ENCODE measurements at places on chromosomes 5 and 9.

GRCh38 chr5:74627646-74628279 is 12.8 kb downstream of the ENC1 start:
- DNase-seq = no peak

GRCh38 chr5:6976971-6977370 is 263.7 kb downstream of the TENT4A start:
- no peak for DNase-seq

DNA sequence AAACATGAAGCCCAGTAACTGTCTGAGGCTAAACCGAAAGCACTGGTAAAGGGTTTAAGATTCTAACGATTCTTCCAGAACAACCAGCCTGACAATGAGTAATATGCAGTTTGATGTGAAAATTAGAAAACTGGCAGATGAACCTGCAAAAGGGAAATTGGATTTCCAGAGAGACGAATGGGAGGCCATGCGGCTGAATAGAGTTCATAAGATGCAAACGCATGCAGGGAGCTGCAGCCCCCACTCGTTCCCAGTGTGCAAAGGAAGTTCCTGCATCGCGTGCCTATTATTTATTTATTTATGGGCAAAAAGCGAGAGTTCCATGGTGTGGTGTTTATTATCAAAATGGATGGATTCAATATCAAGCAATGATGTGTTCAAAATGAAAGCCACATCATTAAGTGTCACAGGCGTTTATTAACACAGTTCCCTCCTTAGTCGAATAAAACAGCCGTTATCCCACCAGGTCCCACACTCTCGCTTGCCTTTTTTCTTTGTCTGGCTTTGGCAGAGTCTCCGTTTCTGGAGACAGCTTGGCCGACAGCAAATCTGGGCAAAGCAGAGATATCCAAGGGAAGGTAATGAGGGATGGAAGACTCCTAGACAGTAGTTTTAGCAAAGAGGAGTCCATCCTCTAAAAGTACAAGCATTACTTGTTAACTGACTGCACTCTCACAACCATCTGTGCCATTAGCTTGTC is 451.4 kb downstream of the KDM4C start:
- DNase-seq = no peak

DNA sequence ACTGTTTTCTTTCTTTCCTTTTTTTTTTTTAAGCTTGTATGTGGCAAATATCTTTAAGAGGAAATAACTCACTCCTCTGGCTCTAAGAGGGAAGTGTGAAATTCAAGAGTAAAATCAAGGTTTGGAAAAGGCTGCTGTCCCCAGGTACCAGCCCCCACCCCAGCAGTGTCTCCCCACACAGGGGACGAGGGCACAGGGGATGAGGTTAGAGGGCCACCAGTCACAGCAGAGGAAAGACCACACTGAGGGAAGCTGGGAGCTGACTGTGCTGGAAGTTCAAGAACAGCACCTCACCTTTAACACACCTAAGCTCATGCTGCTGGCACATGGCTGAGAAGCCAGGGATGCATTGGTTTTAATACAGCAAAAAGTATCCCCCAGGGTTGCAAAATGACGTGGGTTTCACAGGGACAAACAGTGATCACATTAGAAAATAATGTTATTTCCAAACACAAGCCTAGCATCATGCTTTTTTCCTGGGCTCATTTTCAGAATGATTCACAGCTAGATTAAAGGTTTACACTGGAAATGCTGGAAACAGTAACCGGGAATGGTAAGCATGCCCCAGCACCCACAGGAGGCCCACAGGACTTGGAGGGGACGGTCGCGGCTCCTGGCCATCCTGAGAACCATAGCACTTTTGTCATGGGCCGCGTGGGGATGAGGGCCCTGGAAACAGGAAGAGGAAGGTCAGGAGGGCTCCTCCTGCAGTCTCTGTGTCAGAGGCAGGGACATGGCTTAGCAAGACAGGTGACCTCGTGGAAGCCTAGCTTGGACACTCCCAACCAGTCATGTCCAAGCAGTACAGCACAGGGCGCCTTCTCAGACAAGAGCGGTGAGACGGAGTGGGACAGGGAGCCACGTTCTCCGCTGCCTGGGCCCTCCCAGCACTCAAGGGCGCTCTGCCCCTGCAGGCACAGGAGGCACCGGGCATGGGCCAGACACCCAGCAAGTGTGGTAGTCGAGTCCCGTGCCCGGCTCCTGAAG is 6.9 kb downstream of the LPCAT1 start:
- DNase-seq = peak; percentile 12

DNA sequence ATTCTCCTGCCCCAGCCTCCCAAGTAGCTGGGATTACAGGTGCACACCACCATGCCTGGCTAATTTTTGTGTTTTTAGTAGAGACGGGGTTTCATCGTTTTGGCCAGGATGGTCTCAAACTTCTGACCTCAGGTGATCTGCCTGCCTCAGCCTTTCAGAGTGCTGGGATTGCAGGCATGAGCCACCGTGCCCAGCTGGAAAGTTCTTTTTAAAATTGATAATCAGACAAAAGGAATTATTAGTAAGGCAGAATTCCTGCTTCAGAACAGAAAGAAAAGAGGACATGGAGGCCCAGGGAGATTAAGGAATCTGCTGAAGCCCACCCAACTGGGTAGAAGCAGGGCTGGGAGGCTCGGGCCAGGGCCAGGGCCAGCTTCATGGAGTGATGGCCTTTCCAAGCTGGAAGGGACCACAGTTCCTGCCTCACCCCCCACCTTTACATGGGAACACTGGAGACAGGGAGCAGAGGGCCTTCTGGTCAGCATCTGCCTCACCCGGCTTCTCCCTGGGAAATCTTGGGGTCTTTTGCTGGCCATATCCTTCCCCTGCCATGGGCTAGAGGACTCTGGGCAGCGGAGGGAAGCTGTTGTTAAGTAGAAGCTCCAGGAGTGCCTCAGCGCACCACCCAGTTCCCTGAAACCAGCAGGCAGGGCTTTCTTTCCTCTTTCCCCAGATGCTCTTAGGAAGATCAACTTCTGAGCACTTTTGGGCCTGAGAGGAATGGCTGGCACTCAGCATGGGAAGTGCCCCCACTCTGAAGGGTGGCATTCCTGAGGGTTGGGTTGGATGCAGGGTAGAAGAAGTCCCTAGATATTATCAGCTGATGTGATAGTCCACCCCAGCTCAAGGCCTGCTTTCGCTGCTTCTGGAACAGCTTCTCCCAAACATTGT is 70.1 kb downstream of the RGS3 start:
- DNase-seq = no peak

- DNase-seq = no peak
Observed at GRCh38 chr9:71741926-71742648, 26.2 kb downstream of the CEMIP2 start.

DNA sequence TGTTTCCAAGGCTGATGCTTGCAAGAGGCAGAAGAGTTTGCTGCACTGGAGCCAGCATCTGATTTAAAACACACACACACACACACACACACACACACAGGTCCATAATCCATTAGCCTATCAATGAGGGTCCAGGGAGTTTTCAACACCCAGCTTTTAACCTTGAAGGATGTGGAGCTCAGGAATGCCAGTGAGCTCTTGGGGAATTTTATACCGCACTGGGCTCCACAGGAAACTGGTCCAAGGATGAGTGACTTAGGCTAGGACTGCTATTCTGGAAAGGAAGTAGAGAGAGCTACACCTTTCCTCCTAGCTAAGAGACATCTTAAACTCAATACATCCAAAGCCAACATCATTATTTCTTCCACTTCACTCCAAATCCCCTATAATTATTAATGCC is 942 bp upstream of the NRG2 start:
- no peak for DNase-seq

- DNase-seq = no peak
Observed at GRCh38 chr5:150123542-150123941, 32.1 kb downstream of the PDGFRB start.

- DNase-seq = no peak
Observed at GRCh38 chr9:116952436-116952810, 265.3 kb downstream of the TRIM32 start.

DNA sequence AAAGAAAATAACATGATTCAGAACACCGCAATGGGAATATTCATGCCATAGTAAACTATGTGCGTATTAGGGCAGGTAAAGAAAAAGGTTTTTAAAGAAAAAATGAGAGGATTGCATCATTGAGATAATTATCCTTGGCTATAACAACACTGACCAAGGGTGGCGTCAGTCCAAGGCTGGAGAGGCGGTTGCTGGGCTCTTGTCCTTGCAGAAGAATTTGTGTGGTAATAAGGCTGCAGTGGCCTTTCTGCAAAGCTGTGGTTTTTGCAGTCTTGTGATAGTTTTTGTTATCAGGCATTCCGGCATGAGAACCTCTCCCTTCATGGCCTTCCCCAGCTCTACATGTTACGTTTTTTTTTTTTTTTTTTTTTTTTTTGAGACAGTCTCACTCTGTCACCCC is 14.0 kb downstream of the BOD1 start:
- no peak for DNase-seq

DNA sequence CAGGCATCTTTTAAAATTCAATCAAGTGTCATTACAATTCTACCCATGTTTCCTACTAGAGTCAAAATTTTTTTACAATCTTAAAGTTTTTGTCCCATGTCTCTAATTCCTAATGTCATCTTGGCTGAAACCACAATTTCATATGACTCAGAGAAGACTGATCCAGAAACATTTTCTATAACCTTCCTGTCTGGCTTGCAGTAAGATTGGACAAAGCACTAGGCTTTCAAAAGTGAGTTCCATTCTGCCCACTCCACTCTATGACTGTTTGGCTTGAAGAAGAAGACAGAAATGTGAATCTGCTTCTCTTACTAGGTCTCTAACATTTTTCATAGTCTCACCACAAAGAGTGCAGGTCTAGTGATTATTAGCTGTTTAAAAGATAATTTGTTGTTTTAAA is 88.8 kb downstream of the NR3C1 start:
- no peak for DNase-seq

- DNase-seq = no peak
Observed at GRCh38 chr9:133066181-133066983, 4.6 kb downstream of the CEL start.

DNA sequence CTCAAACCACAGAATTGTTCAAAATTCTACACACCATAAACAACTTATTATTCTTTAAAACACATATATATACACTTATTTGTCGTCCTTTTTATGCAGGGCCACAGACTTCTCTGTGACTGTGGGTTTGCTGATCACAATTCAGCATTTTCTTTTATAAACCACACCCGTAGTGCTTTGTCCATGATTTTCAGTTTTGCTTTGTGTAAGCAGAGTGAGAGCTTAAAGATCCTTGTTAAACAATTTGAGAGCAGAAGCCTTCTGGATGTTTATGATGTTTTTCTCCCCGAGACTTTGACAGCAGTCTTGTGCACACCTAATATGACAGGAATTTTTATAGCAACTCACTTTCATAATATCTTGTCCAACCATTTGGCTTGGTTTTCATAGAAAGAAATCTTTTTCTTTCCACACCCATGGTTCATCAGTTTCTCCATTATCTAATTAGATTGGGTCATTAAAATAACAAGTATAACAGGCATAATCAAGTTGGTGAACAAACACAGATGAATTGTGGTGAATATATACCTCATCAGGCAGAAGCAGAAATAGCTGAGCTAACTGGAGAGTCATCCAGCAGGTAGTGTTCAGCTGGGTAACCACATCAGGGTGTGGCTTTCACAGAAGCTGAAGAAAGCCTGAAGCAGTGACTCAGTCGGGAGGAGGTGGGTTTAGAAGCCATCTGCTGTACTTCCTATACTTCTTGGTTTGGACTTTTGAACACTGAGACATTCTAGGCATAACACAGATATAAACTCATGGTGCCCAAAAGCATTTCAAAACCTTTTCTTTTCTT is 232.8 kb downstream of the DOCK8 start:
- DNase-seq = no peak

- no peak for DNase-seq
Observed at GRCh38 chr9:127245637-127246164, 18.9 kb upstream of the GARNL3 start.

- no peak for DNase-seq
Observed at GRCh38 chr9:34999576-34999975, 10.0 kb downstream of the DNAJB5 start.

Data from activated B cell treated with CpG ODN at 0.5 μM for 24 hours (primary cell).